Activated T-cell treated with anti-CD3 and anti-CD28 coated beads, Interleukin-2, amount 50 U/mL, for 4 hours (primary cell): ENCODE measurements at places on chromosomes 16 and 17. TPM values are rescaled to one million over a fixed set of nuclear protein-coding genes. Genes with fewer than 3 reads are reported as not detected.

CALB2 gene
- not detected for total RNA-seq

DNA sequence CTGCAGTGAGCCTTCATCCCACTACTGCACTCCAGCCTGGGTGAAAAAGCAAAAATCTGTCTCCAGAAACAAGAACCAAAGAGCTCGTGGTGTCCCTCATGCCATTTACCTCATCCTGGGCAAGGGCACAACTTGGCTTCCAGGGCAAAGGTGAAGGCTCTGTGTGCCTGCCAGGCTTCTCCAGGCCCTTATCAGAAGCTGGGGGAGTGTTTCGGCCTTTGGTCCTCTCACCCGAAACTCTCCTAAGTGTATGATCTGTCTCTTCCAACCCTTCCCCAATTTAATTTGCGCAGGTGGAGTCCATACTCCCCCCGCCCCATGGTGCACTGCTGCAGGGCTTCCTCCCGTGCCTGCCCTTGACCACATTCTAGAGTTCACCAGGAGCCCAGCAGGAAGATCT is 1.1 kb downstream of the CES2 start:
- DNase-seq, result no peak

DNA sequence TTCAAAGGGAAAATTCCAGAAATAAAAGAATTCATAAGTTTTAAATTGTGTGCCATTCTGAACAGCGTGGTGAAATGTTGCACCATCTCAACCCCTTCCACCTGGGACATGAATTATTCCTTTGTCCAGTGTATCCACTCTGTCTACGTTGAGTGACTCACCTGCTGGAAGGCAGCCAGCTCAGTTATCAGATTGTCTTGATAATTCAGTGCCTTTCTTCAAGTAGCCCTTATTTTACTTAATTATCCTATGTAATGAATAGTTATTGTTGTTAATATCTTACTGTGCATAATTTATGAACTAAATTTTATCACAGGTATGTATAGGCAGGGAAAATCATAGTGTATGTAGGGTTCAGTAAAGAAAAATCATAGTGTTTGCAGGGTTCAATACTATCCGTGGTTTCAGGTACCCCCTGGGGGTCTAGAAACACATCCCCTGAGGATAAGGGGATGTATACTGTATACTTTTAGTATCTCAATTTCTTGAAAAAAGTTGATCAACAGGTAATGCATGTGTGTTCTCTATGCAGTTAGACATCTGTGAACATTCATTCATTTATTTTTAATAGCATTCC is 7.7 kb upstream of the PCTP start:
- no peak for DNase-seq

- no peak for DNase-seq
These were observed 44.8 kb downstream of the PRMT7 start for GRCh38 chr16:68355447-68356248.

DNA sequence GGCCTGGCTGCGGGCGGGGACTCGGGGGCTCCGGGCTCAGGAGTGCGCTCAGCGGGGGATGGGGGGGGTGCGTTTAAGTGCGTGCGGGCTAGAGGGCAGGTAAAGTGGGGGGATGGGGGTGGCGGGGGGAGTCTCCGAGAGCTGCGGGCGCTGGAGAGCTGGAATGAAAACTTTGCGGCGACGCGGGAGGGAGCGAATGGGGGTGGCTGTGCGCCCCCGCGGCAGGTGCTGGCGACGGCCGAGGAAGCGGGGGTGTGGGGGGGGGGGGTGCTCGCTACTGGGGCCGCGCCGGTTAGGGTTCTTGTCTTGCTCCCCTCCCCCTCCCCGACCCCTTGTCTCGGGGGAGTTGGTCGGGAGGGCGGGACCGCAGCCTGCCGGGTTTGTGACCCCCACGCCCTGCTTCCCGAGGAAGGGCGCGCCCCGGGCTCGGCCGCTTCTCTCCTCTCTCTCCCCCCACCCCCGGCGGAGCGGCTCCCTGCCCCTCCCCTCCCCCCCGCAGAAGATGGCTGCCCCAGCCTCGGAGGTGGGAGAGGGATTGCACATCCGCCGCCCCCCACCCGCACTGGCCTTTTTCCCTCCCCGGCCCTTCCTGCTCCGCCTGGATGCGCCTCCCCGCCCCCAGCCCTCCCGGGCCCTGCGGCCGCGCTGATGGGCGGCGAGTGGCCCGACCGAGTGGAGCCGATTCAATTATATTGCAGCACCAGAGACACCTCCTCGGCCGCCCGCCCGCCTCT is 649 bp downstream of the GSE1 start:
- no peak for DNase-seq

ASPHD1 gene
- total RNA-seq, result 3.2 TPM

IL21R gene
- total RNA-seq, result 94.9 TPM

TGFB1I1 gene
- total RNA-seq, result 0.30 TPM

DNA sequence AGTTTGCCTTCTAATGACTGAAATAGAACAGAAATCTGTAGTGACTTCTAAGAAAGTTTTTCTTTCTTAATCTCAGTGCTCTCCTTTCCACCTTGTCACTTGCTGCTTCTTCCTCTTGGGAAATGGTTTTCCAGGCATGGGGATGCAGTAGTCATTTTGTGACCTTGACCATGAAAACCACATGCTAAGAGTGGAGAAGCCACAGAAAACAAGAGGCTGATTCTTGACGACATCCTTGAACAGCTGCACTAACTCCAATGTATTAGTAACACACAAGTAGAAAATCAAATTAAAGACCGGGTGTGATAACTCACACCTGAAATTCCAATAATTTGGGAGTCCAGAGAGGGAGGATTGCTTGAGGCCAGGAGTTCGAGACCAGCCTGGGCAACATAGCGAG is 15.5 kb upstream of the USP31 start:
- no peak for DNase-seq

- DNase-seq, result no peak
These were observed 3.2 kb downstream of the PDE6G start for GRCh38 chr17:81652906-81653771.

DNA sequence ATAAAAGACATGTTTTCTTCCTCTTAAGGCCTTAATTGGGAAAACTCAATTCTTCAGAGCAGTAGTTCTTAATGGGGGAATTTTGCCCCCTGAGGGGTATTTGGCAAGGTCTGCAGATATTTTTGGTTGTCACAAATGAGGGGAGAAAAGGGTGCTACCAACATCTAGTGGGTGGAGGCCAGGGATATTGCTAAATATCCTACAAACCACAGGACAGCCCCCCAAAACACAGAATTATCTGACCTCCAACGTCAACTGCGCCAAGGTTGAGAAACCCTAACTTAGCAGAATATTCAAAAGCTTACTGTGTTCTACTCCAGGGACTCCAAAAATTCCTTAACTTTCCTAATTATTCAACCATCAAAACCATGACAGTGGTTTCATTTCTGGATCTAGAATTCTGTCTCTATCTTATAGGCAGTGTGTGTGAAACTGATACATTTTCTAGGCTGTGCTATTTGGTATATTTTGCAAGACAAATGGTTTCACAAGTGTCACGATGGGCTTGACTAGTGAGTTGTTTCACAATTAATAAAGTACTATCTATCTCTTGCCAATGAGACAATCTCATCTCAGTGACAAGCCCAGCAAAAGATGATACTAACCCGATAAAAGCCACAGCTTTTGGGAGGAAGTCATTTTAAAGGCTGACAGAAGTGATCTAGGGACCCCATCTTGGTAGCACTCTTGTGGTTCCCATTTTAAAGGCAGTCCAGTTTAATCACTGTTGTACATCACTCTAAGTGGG is 14.7 kb downstream of the TXNDC11 start:
- no peak for DNase-seq

TIGD7 gene
- total RNA-seq, result 2.1 TPM

DNA sequence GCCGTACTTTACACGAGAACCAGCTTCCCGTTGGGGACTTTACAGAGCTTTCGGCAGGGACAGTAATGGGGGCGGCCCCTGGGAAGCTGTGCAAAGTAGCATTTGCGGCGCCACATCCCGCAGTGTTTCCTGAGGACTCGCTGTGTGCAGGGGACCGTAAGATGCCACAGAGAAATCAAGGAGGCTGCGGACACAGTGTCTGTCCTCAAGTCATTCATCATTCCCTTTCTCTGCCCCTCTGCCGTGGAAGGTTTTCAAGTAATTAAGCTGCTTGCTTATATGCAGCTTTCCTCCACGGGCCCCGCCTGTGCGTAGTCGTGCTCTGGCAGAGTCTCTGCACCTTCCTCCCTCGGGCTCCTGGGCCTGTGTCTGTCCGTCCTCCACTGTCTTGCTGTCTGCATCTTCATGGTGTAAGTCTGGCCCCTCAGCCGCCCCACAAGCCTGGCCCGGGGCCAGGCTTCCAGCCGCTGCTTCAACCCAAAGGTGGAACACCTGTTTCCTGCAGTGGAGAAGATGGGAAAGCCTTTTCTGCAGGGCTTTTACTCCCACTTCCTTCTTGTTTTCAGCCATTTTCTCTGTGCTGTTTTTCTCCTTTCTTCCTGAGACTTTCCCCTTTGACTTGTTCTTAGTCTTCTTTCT is 216.9 kb upstream of the CHMP6 start:
- no peak for DNase-seq

PIRT gene
- total RNA-seq, result not detected

STX1B gene
- 0.25 TPM for total RNA-seq

SLC47A2 gene
- not detected for total RNA-seq

MEOX1 gene
- 0.35 TPM for total RNA-seq

DNA sequence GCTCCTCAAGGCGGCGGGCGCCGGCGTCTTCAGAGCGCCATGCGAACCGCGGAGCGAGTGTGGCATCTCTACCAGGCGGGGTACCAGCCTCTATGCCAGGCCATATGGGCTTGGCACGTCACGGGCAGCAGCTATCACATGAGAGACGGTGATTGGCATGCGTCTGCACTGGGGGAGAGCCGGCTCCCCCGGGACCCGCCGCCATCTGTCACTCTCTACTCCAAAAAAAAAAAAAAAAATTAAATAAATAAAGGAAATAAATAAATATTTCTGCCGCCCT is at the start of gene NEUROD2:
NEUROD2 (minus strand) TSS at position 70 of the 280 bp plus-strand sequence. CDS start 1,321 bp downstream, outside the sequence.
- DNase-seq, result no peak

DNA sequence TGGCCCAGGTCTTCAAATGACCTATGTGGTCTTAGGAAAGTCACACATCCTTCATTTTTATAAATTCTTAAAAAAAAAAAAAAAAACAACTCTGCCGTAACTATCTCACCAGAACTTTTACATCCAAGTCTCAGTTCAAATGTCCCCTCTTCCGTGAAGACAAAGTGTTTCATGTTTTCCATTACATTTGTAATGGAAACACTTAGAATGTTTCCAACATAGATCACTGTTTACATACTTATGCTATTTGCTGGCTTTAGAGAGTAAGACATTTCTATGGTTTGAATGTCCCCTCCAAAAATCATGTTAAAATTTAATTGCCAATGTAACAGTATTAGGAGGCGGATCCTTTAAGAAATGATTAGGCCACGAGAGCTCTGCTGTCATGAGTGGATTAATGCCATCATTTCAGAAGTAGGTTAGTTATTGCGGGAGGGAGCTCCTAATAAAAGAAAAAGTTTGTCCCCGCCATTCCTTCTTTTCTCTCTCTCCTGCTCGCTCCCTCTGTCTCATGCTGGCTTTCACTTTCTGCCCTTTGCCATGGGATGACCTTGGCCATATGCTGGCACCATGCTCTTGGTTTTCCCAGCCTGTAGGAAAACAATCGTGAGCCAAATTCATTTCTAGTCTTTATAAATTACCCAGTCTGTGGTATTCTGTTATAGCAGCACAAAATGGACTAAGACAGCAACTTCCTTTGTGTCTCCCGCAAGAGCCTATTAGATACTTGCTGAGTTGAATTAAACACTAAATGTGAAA is 887.8 kb upstream of the SOX9 start:
- DNase-seq, result no peak

- DNase-seq, result no peak
These were observed 1.4 kb downstream of the MEIOB start for GRCh38 chr16:1870365-1871082.

DNA sequence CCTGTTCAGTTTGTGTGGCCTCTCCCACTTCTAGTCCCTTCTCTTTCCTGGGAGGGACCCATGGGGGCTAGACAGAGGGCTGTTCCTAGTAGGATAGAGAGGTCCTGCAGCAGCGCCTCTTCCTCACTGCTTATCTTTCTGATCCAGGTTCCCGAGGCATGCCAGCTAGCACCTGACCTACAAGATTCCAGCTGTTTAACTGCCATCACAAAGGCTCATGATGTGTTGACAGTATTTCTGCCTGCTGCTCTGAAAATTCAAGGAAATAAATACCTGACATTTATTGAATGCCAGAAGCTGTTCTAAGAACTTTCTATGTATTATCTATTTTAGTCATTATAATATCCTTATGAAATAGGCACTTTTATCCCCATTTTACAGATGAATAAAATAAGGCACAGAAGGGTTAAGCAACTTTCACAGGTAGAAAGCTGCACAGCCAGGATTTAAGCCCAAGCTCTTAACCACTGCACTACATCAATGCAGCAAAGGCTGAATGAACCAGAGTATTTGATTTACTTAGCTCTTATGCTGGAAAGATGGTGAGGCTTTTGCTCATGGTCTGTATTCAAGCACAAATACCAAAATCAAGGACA is 38.8 kb downstream of the HEATR6 start:
- no peak for DNase-seq

DNA sequence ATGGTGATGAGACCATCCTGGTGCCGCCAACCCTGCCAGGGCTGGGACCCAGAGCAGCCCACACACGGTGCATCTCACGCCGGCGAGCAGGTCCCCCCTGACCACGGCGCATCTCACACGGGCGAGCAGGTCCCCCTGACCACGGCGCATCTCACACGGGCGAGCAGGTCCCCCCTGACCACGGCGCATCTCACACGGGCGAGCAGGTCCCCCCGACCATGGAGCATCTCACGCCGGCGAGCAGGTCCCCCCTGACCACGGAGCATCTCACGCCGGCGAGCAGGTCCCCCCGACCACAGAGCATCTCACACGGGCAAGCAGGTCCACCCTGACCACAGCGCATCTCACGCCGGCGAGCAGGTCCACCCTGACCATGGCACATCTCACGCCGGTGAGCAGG is 59.2 kb downstream of the MRM3 start:
- DNase-seq, result no peak

DNA sequence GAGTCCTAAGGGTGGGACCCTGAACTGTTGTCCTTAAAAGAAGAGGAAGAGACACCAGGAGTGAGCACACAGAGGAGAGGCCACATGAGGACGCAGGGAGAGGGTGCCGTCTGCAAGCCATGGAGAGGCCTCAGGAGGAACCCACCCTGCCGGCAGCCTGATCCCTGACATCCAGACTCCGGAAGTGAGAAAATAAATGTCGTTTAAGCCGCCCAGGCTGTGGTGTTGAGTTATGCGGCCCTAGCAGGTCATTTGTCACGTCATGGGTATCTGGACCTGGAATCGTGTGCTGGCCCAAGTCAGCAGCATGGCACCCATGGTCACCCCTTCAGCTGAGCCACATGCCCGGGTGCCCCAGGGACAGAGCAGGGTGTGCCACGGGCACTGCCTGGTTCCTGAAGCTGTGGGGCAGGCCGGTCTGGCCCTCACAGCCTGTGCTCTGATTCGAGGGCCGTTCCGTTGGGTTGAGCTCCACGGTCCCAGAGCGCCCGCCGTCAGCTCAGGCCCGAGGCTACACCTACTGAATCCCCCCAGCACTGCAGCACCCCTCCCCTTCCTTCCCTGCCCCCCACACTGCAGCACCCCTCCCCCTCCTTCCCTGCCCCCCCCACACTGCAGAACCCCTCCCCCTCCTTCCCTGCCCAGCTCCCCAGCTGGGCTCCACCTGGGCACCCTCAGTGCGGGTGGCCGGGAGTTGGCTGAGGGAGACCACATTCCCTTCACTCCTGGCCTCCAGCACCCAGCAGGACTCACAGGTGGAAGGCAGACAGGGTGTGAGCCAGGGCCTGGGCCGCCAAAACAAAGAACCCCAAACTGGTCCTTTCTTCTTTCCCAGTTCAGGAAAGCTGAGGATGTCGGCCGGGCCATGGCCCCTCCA is 2.7 kb upstream of the CCDC57 start:
- no peak for DNase-seq
